Stimulated activated CD4-positive, alpha-beta T cell treated with anti-CD3 and anti-CD28 coated beads, Interleukin-15, amount 100 ng/mL, for 24 hours (primary cell): ENCODE measurements at places on chromosomes 11 and 22.

DNA sequence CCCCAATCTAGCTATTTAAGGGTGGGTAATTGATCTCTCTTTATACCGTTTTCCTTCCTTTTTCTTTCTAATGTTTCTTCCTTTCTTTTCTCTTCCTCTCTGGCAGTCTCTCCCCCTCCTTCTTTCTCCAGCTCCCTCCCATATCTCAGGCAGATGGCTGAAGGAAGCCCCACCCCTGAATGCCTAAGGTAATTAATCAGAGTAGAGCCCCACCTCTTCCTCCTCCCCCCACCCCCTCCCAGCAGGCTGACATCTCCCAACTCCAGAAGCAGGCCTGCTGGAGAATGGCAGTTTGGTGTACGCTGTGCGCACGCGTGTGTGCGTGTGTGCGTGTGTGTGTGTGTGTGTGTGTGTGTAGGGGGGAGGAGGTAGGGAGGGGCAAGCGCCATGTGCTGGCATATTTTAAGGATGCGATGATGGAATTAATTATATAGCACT lies 122.6 kb downstream of the APOL5 start:
- peak; percentile 2 for DNase-seq

- no peak for DNase-seq
These were observed 27.9 kb upstream of the MYO18B start for GRCh38 chr22:25714070-25714469.

- no peak for DNase-seq
These were observed 1598.5 kb downstream of the LRRC4C start for GRCh38 chr11:39860931-39861330.

DNA sequence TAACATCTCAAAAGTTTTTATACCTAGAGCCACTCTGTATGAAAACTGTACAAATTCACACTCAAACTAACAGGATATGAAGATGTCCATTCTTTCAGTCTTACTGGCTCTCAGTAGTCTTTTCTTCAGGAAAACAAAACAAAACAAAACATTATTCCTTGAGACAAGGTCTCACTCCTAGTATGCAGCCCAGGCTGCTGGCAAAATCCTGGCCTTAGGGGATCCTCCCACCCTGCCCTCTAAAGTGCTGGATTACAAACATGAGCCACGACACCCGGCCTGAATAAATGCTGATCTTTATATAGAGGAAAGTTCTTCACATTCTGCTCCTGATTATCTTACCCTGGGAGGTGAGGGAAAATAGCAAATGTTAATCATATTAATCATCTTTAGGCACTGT lies 5.1 kb downstream of the APOL2 start:
- DNase-seq: no peak

DNA sequence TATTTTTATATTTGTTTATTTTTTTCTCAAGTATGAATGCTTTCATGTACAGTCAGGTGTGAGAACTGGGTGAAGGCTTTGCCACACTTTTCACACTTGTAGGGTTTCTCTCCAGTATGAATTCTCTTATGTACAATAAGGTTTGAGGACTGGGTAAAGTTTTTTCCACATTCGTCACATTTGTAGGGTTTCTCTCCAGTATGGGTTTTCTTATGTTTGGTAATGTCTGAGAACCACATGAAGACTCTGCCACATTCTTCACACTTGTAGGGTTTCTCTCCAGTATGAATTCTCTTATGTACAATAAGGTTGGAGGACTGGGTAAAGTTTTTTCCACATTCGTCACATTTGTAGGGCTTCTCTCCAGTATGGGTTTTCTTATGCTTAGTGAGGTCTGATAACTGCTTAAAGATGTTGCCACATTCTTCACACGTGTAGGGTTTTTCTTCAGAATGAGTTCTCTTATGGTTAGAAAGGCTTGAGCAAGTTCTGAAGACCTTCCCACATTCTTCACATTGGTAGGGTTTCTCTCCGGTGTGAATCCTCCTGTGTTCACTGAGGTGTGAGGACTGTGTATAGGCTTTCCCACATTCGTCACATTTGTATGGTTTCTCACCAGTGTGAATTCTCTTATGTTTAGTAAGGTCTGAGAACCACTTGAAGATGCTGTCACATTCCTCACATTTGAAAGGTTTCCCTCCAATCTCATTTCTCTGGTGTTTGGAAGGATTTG lies 19.7 kb downstream of the ZNF195 start:
- DNase-seq: no peak

GRCh38 chr11:100716838-100717237 lies 29.8 kb downstream of the ARHGAP42 start:
- DNase-seq: no peak

DNA sequence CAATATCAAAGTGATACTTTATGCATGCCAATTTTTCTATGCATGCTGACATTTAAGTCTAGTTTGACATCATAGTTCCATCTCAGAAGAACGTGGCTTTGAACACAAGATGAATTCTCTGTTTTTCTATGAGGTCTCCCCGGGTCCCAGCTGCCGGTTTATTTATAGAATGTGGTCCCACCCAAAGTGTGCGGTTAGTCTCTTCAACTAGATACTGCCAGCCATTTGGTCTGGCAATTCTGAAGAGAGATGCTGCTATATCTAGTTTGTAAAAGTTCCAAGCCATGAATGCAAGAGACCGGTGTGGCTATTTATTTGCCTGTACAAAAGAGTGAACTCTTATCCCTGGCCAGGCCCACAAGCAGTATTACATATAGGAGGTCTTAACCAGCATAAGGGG lies 9.2 kb downstream of the OR5A2 start:
- no peak for DNase-seq

DNA sequence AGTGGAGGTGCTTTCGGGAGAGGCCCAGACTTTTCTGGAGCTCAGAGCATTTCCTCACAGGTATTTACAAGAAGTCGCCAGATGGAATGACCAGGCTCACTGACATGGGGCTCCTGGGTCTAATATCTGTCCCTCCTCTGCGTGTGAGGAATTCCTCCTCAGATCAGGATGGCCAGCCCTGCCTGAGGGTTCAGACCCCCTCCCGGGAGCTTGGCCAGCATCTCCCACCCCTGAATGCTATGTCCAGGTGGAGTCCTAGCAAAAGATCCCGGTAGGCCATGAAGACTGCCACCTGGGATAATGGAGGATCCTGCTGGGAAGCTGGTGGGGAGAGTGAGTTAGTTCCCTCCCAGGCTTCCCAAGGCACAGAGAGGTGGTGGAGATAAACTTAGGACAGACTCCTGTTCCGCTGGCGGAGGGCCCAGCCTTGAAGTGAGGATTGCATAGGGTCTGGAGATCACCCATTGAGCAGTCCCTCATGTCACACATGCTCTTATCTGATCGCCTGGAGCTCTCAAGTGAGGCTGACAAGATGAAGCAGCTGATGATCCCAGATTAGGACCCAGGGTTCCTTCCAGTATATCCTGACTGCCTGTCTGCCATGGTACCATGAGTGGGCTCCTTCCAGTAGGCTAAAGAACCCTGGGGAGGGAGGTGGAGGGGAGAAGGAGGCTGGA lies 5.7 kb downstream of the OAF start:
- no peak for DNase-seq

- DNase-seq: no peak
These were observed 109.2 kb downstream of the FAM76B start for GRCh38 chr11:95680169-95680929.

- DNase-seq: peak; percentile 40
These were observed 121.2 kb downstream of the PDE3B start for GRCh38 chr11:14764579-14765527.

DNA sequence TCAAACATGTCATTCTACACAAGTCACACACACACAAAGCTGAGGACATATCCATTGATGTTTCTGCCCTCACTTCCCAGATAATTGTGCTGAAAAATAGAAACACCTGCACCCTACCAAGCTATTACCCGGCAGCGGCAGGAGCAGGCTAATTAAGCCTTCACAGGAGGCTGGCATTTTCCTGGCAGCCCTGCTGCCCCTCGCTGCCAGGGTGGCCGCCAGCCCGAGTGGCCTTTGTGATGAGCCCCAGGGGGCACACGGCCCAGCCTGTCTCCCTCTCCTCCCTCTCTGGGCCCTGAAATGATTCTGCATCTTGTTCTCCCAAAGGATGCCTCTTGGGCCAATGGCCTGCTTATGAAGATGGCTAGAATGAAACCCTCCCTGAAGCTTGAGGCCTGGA lies 76.2 kb upstream of the TP53I11 start:
- DNase-seq: no peak

DNA sequence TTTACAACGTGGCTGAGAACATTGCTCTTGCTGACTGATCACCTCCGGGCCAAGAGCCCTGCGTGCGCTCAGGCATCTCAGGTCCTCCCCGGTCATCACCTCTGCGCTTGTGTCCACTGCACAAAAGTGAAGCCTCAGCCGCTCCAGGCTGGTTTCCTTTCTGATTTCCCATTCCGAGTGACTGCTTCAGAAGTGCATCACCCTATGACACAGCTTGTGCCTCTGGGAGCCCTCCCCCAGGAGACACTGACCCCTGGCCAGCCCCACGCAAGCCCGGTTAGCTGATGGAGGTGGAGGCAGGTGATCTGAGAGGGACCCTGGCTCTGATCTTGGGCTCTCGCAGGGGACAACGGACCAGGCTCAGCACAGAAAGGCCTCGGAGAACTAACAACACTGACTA lies 38.3 kb upstream of the GNB1L start:
- DNase-seq: no peak

DNA sequence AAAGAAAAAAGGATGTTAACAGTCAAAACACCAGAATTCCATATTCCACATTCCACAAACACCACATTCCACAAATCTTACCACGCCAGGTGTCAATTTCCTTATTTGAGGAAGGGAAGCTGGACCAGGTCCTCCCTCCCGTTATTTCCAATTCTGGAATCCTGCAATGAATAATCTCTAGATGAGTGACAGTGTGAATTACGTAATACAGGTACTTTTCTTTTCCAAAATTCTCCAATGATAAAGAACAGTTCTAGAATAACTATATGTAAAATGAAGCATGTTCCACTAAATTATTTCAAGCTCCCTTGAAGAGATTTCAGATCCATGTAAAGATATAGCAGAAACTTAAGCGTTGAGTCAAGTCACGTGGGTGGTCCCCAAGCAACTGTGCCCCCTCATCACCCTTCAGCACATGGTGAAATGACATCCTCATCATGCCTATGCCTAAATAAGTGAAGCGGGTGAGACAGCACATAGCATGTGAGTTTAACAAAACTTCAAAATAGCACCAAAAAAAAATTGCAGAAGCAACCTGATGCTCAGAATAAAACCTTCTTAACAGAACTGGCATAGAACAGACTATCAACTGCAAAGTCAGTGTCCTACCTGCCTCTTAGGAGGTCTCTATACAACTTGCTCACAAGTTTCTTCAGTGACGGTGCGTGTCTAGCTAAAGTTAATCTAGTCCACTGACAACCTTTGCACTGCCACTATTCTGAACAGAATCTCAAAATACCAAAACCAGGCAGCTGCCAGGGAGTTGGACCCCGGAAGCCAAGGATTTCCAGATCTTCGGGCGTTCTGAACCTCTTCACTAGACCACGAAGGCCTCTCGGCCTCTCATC lies 876 bp downstream of the NFRKB start:
- DNase-seq: no peak

DNA sequence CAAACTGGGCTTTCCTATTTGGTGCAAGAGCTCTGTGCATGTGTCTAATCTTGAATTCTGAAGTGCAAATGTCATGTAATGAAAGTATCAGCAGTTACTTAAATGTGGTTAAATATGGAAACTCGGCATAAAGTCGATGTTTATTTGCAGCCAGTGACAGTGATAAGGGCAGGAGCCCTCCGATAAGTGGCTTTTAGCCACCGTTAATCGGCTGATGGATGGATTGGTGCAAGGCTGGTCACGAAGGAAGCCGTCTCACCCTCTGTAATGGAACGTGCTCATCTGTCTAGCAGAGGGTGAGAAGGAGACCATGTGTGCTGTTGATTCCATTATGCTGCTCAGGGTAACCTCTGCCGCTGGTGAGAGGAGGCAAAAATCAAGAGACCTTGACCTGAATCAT lies 121.8 kb upstream of the PAX6 start:
- no peak for DNase-seq

GRCh38 chr11:59551659-59552521 lies 40.6 kb downstream of the OR4D9 start:
- peak; percentile 56 for DNase-seq

GRCh38 chr22:27730641-27731433 lies 70.7 kb downstream of the MN1 start:
- DNase-seq: no peak
